ENCODE measurements at places on chromosomes 4 and X.

- DNase-seq, result no peak
Measured at GRCh38 chr4:150141756-150142155, 63.5 kb downstream of the DCLK2 start.

DNA sequence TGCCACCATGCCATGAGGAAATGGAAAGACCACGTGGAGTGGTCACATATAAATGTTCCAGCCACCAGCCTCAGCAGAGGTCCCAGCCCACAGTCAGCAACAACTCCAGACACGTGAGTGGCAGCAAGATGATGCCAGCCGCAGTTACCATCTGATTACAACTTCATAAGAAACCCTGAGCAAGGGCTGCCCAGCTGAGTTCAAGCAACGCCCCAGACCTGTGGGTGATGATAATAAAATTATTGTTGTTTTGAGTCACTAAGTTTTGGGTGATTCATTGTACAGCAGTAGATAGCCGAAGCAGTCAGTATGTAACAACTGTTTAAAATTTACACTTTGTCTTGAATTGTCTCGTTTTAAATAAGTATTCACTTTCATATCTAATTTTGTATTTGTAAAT lies 5.8 kb upstream of the CCNG2 start:
- no peak for DNase-seq

DNA sequence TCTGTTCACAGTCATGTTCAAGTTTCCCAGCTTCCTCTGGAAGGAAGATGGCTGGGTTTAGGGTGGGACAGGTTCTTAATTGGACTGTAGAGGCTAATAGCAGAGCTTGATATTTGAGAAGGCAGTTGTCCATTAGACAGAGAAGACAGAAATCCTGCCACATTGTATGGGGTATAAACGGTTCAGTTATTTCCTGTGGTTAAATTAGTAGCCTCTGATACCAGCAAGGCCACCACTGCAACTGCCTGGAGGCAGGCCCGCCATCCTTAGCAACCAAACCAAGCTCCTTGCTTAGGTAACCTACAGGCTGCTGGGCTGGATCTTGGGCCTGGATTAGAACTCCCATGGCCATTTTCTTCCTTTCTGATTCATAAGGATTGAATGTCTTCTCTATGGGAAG lies 1367.0 kb downstream of the PCDH7 start:
- no peak for DNase-seq

- no peak for DNase-seq
Measured at GRCh38 chr4:113744667-113745240, 16.8 kb downstream of the CAMK2D start.

GRCh38 chr4:162403419-162403818 lies 239.6 kb upstream of the FSTL5 start:
- no peak for DNase-seq

DNA sequence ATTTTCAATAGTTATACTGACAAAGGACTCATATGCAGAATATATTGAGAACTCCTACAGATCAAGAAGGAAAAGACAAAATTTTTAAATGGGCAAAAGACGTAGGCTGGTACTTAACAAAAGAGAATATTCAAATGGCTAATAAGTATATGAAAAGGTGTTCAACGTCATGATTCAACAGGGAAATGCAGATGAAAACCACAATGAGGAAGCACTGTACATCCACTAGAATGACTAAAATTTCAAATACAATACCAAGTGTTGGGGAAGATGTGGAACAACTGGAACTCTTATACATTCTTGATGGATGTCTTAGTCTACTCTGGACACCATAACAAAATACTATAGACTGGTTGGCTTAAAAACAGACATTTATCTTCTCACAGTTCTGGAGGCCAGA lies 1.3 kb upstream of the MRFAP1L1 start:
- peak; percentile 64 for DNase-seq
